ENCODE measurements at places on chromosomes 13 and 19.

DNA sequence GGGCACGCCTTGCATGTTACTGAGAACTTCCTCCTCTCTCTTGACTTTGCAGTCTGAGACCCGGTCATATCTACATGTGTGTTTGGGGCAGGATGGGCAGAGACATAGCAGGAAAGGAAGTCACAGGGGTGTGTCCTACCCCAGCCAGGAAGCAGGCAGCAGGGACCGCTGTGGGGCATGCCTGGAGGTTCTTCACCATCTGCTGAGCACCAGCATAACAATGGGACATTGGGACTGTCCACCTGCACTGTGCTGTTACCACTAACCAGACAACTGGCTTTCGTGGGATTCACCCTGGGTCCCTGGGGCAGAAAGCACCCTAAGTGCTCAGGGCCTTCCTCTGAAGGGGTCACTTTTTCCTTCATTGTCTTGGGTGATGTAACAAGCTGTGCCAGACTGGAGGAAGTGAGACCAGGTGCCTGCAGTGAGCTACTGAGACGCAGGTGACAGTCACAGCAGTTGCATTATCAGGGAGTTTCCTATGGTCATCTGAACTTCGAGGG lies 2.6 kb upstream of the HAUS5 start:
- DNase-seq: peak; percentile 27

DNA sequence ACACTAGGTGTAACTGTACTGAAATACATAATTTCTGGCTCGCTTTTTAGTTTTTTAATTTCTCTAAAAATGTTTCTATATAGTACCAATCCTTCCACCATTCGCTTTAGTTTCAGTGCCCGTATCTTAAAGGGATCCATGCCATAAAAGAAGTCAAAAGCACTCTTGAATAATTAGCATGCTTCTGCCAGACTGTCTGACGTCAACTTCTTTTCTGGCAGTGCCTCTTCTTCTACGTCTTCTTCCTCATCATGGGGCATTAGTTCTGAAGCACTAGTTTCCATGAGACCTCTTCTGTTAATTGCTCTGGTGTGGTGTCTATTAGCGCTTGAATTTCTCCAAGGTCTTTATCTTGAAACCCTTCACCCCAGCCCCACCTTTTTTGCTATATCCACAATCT lies 93.8 kb upstream of the DOCK9 start:
- DNase-seq: no peak

DNA sequence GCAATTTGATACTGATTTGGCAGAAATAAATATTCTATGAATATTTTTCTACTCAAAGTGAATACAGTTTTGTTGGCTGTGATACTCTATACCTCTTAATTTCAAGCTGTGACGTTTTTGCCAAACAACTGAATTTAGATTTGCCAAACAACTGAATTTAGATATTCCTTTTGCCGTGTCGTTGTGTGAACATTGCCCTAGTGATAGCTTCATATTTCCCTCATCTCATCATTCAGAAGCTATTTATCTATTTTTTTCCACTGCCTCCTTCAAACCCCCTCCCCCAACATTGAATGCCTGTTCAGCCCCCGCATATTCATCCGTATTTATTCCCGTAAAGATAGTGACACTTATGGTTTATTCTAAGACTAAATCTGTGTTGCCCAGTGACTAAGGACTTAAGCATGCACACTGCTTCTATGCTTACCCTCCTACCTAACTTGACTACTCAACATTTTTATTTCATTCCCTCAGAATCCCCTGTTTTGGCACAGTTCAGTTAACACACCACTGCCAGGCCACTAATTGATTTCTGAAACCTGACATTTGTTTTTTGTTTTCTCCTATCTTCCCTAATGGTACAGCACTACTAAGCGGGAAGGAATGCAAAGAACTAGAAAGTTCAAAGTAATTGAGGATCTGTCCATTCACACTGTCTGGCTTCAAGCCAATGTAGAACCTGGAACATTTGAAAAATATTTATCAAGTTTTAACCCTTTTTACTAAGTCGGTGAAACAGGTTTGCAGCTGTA lies 2.8 kb upstream of the KLF5 start:
- DNase-seq: no peak

DNA sequence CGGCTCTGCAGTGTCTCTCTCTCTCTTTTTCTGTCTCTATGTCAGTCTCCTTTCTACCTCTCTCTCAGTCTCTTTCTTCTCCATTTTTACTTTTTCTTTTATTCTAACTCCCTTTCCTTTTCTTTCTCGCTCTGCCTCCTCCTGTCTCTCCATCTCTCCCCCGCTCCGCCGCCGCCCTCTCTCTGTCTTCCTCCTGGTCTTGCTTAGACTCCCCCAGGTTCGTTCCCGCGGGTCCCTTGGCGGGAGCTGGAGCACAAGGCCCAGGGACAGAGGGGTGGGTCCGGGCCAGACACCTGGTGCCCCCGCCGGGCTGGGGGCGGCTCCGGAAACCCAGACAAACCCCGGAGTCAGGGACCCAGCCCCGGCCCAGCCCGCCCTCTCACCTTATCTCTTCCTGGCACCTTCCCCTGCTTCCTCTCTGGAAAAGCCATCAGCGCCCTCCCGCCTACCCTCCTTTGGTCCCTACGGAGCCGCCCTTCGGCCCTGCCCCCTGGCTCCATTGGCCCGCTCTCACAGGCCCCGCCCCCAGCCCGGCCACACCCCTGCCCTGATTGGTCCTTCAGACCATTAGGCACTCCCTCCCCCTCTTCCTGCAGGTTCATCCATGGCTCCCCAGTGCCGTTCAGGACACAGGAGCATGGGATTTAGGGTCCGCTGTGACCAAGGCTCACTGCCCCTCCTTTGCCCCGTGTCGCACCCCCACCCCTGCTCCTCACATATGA lies 15.4 kb upstream of the NOP53 start:
- no peak for DNase-seq

DNA sequence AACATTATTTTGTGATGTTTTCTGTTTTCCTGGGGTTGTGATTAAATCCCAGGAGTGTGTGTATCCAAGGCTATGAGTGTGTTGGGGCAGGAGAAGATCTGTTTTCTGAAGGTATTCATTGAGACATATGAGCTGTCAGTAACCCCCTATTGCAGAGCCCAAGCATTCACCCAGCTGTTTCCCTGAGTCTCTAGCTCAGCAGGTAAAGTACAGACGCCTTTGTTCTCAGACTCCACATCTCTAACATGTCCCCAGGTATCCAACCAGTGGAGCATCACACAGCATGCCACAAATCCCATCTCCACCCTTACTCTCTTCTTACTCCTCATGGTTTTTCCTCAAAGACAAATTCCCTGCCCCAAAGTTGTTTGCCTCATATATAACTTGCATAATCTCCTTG lies 213.6 kb downstream of the PCDH20 start:
- DNase-seq: no peak

DNA sequence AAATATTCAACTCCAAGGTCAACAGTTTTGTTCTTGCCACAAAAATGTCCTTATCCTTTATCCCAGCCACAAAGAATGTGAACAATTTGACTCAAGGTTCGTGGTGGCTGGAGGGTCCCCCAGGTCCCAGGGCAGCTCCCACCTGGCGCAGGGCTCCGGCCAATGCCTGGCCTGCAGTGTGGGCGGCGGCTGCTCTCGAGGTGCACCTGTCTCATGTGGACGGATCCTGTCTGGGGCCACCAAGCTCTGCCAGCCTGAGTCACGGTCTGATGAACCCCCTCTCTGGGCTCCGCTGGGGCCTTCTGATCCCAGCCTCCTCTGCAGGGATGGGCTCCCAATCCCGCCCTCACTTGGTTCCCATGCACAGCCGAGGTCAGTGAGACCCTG lies 49.4 kb downstream of the GAS6 start:
- DNase-seq: no peak

DNA sequence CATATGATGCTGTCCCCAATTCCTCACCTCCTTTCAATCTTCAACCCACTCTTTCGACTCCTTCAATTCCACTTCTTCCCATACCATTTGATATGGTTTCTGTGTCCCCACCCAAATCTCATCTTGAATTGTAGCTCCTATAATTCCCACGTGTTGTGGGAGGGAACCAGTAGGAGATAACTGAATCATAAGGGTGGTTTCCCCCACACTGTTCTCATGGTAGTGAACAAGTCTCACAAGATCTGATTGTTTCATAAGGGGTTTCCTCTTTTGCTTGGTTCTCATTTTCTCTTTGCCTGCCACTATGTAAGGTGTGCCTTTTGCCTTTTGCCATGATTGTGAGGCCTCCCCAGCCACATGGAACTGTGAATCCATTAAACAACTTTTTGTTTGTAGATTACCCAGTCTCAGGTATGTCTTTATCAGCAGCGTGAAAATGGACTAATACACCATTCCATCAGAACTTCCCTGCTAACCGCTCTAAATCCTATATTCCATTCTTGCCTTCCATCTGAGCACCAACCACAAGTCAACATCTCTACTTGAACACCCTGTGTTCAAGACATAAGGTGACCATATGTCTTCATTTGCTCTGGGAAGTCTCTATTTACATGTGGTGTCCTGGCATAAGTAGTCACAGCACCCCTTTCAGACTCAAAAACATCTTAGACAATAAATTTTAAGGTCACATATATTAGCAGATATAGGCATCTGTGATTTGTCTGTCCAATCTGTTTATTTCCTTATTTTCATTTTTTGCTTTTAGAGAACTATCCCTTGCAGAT lies 122.9 kb downstream of the TSHZ3 start:
- no peak for DNase-seq

DNA sequence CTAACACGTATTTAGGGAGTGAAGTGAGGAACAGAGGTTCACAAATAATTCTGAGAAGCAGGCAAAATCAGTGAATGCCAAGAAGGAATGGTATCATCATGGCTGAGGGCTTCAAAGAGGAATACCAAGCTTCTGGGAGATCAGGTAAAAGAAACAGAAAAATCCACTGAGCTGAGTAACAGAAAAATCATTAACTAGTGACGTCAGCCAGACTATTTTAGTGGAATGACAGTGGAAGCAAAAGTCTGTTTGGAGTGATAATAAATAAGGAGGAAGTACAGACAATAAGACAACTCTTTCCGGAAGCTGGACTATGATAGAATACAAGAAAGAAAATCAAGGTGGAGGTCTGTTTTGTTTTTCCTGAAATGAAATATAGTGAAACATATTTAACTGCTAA lies 83.5 kb downstream of the SACS start:
- no peak for DNase-seq

DNA sequence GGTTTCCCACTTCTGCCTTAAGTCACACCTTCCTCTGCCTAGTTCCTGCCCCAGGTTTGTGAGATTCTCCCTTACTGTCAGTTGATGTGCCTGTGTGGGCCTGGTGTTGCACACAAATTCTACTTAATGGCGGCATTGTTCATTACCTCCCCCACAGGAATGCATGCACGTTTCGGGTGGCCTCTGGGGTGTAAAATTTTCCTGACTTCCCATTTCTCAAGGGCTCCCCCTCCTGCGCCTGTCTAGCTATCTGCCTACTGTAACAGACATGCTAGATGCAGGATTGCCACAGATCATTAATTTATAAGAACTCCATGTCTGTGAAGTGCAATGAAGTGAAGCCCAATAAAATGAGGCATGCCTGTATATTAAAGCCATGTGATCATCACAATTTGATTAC lies 1466.3 kb downstream of the PCDH9 start:
- no peak for DNase-seq

DNA sequence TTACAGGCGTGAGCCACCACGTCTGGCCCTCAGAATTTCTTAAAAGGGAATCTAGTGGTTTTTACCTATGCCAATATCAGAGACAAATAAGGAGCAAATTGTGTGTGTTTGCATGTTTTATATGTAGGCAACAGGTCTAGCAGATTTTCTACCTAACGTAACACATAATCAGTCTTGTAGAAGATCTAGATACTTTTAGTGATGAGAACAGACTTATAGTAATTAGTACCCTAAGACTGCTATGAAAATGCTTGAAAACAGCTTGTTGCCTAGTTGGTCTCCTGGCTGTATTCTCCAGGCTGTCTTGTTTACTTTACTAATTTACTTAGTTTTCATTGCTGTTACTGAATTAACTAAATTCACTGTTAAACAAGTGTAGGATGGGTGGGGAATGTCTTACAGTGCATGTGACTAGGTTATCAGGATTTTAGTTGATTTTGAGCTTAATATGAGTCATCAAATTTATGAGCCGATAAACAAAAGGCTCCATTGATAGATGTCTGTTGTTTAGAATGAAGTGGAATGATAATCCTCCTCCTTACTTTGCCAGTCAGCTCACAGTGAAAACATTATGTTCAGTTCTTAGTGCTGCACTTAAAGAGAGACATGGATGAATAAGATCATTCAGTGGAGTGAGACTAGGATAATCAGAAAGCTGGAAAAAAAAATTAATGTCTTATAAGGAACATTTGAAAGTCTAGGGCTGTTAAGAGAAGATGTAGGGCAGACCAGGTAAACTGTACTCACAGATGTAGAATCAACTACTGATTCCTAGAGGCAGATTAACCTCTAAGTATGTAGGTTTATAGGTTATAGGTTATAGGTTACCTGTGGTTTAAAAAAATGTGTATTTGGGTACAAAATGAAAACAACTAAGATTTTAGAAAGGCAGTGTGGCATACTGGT lies 22.4 kb downstream of the GTF2F2 start:
- no peak for DNase-seq

GRCh38 chr13:30147015-30147414 lies 160.3 kb downstream of the KATNAL1 start:
- DNase-seq: no peak

- no peak for DNase-seq
Measured at GRCh38 chr19:49727217-49728030, 35.7 kb downstream of the TSKS start.

- no peak for DNase-seq
Measured at GRCh38 chr13:28984825-28985224, 164.7 kb downstream of the MTUS2 start.

GRCh38 chr19:13085666-13086065 lies 17.0 kb downstream of the LYL1 start:
- no peak for DNase-seq

DNA sequence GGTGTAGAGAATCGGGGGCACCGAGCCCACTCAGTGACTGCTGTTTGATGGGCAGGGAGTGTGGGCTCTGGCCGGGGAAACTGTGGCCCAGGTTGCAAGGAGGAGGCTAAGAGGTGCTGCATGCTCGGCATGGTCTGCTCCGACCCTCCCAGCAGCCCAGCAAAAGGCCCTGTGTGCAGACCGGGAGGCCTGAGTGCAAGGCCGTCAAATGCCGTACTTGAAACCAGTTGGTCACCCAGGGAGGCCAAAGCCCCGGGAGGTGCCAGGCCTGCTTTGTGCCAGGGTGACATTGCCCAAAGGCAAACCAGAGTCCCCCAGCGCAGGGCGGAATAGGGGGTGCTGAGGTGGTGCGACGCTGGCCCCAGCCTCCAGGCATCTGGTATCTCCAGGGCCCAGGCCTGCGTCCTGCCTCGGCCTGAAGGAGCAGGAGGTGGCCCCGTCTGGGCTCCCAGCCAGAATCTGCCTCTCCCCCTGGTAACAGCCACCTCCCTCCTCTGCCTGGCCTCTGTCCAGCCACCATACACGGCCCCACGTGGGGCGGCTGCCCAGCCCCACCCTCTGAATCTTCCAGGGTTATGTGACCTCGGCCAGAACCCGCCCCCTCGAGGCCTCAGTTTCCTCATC lies 4.0 kb downstream of the PIK3R2 start:
- DNase-seq: no peak

DNA sequence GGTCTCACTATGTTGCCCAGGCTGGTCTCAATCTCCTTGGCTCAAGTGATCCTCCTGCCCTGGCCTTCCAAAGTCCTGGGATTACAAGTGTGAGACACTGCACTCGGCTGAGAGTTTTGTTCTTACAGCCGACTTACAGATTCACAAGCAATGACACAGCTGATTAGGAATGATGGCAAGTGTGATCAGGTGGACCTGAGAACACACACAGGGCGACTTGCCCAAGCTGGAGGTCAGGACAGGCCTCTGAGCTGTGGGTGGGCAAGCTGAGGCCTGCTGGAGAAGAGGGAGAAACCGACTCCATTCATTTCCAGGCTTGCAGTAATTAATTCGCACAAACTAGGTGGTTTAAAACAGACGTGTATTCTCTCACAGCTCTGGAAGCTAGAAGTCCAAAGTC lies 8.1 kb upstream of the ATG4D start:
- DNase-seq: no peak

All from GM19239 (cell line).